ENCODE measurements at places on chromosomes 5 and 9. TPM values are rescaled to one million over a fixed set of nuclear protein-coding genes. Genes with fewer than 3 reads are reported as not detected.

GRCh38 chr5:177389241-177390169 lies 5.3 kb downstream of the SLC34A1 start:
- DNase-seq: peak; percentile 95

GRCh38 chr9:34998266-34998665 lies 8.7 kb downstream of the DNAJB5 start:
- no peak for DNase-seq

Gene ABO
- 0.65 TPM for total RNA-seq

- DNase-seq: no peak
These were observed 74.0 kb upstream of the MIER3 start for GRCh38 chr5:57025961-57026360.

Data from epithelial cell of proximal tubule (primary cell).